HT-29 (cell line): ENCODE measurements at places on chromosomes 1 and 21. TPM values are rescaled to one million over a fixed set of nuclear protein-coding genes. Genes with fewer than 3 reads are reported as not detected.

Gene MCOLN3
- total RNA-seq = not detected in 2 replicates

- DNase-seq = no peak
These were observed 8.3 kb upstream of the SYT14 start for GRCh38 chr1:209929751-209930150.

Gene TRIM67
- 0.03 and 0.05 TPM in 2 replicates for total RNA-seq

- DNase-seq = peak; percentile 63
These were observed 45.9 kb downstream of the WDR4 start for GRCh38 chr21:42833439-42833815.

DNA sequence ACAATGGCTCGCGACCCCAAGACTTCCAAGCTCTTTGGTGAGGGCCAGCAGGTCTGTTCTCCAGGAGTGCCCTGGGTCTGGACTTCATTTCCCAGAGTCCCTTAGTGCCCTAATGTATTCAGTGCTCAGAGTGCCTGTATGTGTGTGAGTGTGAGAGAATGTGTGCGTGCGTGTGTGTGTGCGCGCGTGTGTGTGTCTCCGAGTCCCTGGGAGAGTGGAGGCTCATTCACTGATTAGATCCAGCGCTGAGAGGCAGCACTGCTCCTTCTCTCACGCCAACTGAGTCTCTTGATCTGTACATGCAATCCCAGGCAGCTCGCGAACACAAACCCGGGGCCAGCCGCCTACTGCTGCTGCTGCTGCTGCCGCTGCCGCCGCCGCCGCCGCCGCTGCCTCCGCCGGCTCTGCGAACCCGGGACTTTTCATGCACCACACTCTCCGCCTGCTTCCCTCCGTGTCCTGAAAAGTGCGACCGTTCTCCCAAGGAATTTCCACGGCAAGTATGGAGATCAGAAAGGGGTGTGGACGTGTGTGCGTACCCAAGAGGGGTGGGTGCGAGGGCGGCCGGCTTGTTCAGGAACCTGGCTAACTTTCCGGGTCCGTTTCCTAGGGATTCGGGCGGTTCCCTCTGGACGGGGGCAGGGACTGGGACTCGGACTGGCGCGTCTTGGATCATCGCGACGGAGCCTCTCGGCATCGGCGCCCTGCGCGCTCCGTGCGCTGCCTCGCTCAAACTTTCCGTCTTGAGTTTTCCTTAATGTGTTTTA lies at the start of gene RNF220:
RNF220 (plus strand) TSS at position 225 of the 767 bp plus-strand sequence.
- peak; percentile 73 for DNase-seq

DNA sequence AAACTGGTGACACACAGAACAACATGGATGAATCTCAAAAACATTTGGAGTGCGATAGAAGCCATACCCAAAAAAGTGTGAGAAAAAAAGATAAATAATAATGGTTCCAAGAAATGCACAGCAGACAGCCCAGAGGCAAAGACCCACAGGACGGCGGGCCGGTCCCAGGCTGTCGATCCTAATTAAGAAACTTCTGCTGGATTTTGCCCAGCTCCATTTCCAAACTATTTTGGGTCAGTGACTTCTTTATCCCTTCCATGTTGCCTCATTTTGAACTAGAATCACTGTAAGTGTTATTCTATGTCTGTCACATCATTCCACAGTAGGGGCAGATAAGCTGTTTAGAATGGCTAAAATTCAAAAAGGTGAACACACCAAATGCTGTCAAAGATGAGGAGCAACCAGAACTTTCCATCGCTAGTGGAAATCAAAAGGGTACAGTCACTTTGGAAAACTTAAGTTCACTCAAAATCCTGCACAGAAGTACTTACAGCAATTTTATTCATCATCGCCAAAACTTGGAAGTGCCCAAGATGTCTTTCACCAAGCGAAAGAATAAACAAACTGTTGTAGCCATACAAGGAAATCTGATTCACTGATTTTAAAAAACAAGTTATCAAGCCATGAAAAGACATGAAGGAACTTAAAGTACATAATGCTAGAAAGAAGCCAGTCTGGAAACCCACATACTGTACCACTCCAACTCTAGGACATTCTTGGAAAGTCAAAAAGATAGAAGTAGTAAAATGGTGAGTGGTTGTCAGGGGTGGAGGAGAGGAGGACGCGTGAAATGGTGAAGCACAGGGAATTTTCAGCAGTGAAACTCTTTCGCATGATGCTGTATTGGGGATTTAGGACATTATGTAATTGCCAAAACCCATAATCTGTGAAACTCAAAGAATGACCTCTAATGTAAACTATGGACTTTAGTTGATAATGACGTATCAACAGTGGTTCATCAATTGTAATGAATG lies 7.5 kb downstream of the NBPF1 start:
- no peak for DNase-seq

- DNase-seq = no peak
These were observed 126.5 kb downstream of the NPHP4 start for GRCh38 chr1:5865774-5866173.

GRCh38 chr1:24967962-24968361 lies 37.9 kb upstream of the RUNX3 start:
- DNase-seq = no peak

DNA sequence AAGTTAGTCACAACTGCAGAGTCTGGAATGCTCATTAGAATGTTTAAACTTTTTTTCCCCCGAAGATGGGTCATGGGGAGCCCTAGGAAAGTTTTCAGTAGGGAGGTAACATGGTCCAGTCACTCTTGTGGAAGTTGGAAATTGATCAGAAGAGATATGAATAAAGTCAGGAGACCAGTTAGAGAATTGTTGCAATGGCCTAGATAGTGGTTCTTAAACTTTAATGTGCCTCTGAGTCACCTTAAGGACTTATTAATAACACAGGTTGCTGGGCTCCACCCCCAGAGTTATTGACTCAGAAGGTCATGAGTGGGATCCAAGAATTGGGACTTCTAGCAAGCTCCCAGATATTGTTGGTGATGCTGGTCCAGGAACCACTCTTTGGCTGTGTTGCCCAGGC lies 3.2 kb upstream of the TFAP2E start:
- no peak for DNase-seq

Gene HES5
- 0.28 and 0.42 TPM in 2 replicates for total RNA-seq

Gene OR6K6
- total RNA-seq = not detected in 2 replicates

Gene HFM1
- not detected in 2 replicates for total RNA-seq

DNA sequence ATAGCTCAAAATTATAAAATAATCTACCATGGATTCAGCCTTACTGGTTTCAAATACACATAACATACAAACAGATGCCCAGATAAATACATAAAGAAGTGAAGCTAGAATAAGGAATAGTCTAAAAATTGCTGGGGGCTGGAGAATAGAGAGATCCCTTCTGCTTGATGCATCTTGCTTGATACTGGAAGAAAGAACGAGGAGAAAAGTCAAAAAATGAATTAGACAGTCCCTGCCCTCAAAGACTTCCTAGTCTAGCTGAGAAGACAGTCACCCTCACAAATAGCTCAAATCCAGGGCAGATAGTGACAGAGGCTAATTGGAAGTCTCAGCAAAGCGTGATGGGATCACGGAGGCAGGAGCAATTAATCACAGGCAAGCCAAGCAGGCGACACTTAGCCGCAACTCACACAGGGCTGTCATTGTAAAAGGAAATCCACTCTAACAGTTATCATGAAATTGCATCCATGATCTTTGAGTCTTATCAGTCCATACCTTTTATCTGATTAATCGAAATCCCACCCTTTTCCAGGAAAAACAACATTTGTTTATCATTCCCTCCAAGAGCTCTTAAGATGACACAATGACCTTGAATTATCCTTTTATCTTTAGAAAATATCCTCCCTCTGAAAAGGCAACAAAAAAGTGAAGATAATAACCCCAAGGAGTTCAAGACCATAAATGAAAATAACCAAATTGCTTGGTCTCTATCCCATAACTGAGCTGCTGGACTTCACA lies 59.7 kb upstream of the TIAM1 start:
- DNase-seq = no peak

GRCh38 chr1:77797991-77798390 lies 18.5 kb downstream of the MIGA1 start:
- no peak for DNase-seq

GRCh38 chr1:50208315-50208714 lies 99.6 kb downstream of the ELAVL4 start:
- DNase-seq = no peak

Gene SPRR2F
- total RNA-seq = not detected in 2 replicates

Gene SPATA45
- total RNA-seq = not detected in 2 replicates

Gene LENEP
- total RNA-seq = 0.16 and 0.18 TPM in 2 replicates

DNA sequence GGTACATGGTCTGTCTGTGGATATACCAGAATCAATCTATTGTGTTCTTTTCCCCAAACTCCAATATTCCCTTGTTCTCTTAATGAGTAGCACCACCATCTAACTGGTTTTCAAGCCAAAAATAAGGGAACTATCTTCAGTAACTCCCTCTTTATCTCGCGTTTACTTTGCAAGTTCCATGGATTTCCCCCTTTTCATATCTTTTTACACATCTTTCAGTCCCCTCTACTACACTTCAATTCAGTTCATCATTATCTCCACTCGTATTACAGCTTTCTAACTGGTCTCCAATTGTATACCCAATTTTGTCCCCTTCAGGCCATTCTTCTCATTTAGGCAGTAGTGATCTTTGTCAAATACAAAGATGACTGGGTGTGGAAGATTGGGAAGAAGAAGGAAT lies 4.1 kb upstream of the TMCO1 start:
- DNase-seq = no peak

DNA sequence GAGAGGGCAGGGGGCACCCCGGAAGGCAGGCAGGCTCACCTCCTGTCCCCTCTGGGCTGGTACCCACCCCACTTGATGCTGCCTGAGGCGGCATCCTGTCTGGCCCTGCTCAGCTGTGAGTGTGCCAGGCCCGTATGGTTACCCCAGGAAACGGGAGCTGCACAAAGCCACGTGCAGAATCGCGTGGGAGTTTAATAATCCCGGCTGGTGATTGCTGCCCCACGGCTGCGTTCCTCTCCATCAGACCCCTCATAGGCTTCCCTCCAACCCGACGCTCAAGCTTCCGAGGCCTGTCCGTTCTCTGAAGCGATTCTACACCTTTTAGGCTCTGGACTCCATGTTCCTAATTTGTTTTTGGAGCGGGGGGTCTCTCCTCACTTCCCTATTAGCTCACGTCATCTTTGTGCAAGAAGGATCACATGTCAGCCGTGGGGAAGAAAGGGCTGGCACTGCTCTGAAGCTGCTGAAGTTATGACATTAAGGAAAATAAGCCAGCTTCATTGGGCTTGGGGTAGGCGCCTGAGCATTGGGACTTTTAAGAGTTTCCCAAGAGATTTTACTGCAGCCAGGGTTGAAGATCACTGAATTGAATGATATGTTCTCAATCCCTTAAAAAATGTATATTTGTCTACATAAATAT lies 1.1 kb upstream of the B3GALT5 start:
- no peak for DNase-seq

DNA sequence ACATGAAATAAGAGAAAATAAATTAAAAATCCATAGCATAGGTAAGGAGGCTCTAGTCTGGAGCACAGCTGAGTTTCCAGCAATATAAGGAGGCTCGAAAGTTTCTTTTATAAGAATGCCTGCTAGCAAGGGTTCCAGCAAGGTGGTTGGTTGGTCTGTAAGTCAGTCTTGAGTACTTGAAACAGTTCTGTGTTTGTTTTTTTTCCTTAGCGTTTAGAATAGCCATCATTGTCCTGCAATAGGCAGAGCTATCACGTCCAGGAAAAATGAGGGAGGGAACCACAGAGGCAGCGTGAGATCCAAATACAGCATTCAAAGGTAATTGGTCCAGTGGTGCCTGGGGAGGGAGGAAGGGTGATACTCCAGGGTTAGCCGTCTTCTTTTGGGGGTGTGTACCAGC lies 8.4 kb downstream of the UBE2Q1 start:
- no peak for DNase-seq

GRCh38 chr1:173937062-173937461 lies 19.9 kb upstream of the SERPINC1 start:
- no peak for DNase-seq

Gene WNT2B
- total RNA-seq = 0.28 and 1.0 TPM in 2 replicates

- no peak for DNase-seq
These were observed 12.6 kb upstream of the EDN2 start for GRCh38 chr1:41497056-41497440.

Gene NBPF6
- total RNA-seq = not detected in 2 replicates

GRCh38 chr1:205633421-205633976 lies 1.7 kb upstream of the ELK4 start:
- DNase-seq = no peak

DNA sequence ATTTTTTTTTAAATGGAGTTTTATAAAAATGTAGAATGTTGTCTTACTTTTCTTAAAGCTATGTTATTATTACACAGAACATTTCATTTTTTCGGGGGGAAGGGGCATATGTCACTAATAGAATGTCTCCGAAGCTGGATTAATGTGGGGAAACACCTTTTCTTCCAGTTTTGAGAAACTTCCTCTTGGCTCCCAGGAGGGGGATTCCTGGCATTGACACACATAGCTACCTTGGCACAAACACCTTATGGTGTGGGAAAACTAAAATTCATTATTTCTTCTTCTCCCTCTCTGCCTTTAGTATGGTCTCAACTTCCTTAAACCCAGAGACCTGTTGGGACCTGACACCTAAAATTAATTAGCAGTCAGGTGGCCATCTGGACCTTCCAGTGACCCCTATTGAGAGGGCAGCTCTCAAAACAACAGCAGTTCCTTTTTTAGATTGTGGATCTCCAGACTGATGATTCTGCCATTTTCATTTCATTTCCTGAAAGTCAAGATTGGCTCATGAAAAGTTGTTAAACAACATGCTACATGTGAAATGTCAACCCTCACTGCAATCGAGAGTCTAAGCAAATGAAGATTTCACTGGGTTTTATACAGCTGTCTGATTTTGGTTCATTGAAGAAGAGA lies 70.1 kb upstream of the EDEM3 start:
- no peak for DNase-seq

- no peak for DNase-seq
These were observed 73.9 kb downstream of the KCNJ6 start for GRCh38 chr21:37842163-37842919.
